HEK293T (cell line): ENCODE measurements at places on chromosomes 7 and 10.

GRCh38 chr7:1732645-1733044, 62.6 kb downstream of the ELFN1 start:
- no peak for DNase-seq

DNA sequence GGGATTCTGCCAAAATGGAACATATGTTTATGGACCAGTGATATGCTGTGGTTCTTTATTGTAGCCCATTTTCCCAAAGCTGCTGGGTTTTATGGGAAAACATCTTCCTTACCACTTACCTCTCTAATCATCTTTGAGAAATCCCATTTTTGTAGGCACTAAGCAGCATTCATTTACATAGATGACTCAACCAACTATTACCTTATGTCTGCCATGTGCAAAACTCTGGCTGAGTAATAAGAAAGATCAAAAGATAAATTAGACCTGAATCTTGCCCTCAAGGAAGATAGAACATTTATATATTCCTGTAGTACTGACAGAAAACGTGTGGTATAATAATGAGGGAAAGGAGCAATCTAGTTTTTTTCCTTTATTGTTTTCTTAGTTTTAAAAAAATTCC, 24.3 kb downstream of the CBLL1 start:
- DNase-seq: no peak

DNA sequence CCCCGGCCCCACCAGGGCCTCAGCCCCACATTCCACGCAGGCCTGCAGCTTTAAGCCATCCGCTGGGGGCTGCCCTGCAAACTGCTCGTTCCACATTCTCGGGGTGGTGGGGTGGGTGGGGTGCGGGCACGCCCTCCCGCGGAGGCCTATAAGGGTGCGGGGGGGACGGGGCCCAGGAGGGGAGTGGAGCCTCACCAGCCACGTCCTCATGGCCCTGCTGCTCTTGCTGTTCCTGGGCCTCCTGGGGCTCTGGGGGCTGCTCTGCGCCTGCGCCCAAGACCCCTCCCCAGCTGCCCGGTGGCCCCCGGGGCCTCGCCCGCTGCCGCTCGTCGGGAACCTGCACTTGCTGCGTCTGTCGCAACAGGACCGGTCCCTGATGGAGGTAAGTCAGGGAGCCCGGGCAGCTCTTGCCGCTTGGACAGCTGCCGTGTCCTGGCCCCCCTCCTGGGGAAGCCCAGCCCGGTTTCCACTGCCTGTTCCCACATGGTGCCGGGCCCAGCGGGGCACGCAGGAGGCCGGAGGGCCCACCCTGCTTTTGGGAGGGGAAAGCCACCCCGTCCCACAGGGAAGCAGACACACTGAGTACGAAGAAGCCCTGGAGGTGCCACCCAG, at the start of gene CYP2W1:
Gene CYP2W1 (plus strand): TSS at position 178 of the 612 bp plus-strand sequence. CDS start 31 bp downstream, at position 209.
- DNase-seq: no peak

DNA sequence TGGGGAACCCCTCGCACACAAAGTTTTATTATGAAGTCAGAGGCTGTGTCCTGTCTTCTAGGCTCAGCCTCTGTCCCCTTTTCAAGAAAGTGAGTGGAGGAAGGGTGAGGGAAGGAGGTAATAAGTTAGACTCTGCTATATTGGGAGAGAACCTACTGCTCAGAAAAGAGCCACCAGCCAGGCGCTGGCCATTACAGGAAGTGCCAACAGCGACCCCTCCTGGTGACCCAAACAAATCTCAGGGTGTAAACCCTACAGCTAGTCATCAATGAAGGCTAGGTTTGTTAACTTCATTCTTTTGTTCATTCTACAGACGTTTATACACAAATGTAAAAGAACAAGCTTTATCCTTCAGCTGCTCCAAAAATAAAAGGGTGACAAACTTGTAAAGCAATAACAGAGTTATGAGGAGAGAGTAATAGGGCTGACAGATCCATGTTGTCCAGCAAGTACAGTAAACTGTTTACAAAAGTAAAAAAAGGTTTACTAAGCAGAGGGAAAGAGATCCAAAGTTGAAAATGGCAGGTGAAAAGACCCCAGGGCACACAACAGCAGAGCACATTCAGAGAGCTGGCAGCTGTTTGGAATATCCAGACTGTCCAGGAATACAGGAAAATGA, 82.7 kb downstream of the FAM204A start:
- DNase-seq: peak; percentile 84

DNA sequence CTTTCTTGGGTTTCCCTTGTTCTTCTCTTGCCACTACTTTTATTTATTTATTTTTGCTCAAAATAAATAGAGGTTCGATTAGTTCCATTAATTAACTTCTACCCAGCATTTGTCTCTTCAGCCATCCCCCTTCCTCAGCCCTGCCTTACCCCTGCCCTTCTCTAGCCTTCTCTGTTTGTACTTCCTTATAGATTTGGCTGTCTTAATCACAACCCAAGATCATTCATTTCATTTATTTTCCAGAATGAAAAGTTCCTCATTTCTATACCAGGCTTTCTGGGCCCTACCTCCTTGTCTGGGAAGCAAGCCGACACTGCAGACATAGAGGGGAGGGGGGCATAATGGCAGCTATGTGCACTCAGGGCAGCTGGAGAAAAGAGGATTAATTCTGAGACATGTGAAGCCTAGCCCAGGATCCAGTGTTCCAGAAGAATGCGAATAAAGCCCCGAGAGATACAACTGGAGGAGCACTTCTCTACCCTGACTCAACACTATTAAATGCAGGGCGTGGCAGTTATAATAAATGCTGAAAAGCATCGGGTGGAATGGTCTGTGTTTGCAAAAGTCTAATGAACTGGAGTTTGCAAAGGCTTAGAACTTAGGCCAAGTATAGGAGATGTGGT, 6.4 kb upstream of the PDCD4 start:
- DNase-seq: no peak

- no peak for DNase-seq
These were observed 39.0 kb downstream of the AP5Z1 start for GRCh38 chr7:4814433-4814832.

DNA sequence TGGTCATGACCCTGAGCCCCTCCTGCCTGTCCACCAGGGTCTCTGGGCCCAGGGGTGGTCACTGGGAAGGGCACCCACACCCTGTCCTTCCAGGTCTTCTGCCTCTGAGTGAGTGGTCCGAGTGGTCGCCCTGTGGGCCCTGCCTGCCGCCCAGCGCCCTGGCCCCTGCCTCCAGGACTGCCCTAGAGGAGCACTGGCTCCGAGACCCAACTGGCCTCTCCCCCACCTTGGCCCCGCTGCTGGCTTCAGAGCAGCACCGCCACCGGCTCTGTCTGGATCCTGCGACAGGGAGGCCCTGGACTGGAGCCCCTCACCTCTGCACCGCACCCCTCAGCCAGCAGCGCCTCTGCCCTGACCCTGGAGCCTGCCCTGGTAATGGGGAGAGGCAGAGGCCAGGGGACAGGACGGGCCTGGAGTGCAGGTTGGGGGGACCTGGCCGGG, 13.9 kb upstream of the ZNF862 start:
- no peak for DNase-seq

DNA sequence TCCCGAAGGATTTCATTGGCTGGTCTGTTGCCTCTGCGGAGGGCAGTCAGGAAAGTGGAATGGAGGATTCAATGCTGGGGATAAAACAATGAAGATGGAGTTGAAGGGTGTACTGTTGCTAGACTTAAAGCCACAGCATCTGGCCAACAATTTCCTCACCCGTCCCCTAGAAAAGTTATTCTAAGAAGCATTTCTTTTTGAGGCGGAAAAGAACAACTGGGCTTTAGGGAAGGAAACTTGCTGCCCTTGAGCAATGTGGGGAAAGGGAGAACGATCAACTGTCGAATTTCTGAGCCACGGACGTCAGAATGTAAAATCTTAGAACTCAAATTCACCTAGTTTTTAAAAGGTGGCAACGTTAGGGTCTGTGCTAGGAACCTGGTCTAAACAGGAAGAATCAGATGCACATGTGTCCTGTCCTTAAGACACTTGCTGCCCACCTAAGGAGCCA, 664 bp downstream of the FMC1 start:
- no peak for DNase-seq

DNA sequence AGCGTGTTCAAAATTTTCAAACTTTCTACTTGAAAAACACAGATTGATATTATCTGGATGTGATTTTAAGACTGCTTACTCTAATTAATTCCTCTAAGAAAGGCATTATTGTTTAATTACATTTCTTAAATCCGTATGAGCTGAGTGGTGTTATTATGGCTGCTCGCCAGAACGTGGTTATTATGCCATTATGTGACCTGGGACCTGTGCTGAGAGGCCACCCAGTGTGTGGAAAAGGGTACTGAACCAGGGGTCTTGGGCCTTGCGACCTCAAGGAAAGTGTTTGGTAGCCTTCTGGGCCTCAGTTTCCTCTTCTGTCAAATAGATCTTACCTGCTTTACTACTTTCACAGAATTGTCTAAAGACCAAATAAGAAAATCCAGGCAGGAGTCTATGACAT, 15.4 kb downstream of the LGI1 start:
- no peak for DNase-seq

- peak; percentile 73 for DNase-seq
These were observed 202.6 kb upstream of the FOXK1 start for GRCh38 chr7:4479367-4480039.

DNA sequence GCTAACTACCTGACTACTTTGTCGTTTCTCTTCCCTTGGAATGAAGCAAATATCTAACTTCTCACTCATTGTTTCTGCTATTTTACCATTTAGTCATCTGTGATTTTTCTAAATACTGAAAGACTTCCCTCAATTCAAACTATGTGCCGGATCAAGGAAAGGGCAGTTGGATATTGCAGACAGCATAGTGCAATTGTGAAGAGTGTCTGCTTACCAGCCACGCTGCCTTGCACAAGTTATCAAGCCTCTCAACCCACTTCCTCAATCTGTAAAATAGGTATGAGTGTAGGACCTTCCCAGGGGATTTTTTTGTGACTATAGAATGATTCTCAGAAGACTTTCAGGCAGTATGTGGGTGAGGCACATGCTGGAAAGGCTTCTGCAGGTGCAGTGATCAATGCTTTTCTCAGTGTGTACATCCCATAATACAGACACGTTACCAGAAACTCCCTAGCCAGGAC, 54.3 kb downstream of the EGFR start:
- no peak for DNase-seq

DNA sequence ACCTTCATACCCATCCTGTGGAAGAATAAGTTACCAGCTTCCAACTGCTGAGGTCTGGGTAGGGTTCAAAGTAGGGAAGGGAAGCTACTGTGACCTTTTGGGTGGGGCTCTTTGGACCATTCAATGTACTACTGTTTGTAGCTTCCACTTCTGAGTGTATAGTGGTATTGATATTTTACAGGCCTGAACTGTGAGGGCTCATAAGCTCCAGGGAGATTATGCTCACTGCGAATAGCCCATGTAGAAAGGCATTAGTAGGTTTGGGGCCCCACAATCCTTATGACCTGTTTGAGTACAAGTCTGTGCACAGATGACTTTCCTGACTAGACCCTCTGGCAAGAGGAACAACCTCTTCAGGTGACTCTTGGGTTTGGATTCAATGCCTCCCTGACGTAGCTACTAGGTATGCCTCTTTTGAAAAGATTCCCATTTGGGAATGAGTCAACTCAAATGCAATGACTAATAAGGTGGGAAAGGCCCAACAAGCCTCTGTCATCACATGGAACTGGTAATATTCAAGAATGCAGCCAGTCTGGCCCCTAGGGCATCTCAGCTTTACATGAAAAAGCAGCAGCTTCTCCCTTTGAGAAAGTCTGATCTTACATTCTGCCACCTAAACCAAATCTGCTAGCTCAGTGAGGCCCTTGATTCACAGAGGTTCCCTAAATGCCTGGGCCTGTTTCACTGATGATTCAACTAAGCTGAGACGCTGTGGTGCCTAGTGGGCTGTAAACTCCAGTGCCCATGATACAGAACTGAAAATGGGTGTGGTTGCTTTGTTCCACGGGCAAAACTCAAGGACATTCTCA, 79.8 kb downstream of the ABI1 start:
- DNase-seq: no peak

DNA sequence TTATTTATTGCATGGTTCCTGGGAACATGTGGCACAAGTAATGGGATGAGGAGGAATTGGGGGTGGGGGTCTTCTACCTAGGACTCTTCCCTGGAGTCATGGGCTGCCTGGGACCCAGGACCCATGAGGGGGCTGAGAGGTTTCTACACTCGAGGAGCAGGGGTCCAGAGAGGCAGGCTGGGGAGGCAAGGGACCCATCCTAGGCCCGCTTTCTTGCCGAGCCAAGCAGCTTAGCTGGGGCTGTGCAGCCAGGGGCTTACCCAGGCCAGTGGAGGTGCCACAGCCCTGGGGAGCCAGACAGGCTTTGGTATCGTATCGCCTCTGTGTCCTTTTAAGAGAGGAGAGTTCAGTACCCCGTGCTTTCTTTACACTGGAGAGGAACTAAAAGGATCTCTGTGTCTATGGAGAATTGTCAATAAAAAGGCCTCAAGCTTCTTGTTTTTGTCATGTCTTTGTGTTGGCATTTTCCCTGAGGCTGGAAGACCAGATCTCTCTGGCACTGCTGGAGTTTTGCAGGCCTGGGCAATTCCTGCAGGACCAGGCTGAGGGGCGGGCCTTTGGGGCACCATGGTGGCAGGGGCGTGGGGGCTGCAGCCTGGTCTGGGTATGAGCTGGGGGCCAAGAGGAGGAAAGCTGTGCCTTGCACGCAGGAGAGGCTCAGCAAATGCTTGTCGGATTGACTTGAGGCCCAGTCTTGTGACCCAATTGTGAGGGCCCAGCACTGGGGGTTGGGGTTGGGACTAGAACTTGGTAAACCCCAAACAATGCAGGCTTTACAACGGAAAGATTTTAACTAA, 11.1 kb downstream of the SFRP5 start:
- DNase-seq: no peak

- DNase-seq: no peak
These were observed 35.5 kb upstream of the KDM7A start for GRCh38 chr7:140212100-140212881.

DNA sequence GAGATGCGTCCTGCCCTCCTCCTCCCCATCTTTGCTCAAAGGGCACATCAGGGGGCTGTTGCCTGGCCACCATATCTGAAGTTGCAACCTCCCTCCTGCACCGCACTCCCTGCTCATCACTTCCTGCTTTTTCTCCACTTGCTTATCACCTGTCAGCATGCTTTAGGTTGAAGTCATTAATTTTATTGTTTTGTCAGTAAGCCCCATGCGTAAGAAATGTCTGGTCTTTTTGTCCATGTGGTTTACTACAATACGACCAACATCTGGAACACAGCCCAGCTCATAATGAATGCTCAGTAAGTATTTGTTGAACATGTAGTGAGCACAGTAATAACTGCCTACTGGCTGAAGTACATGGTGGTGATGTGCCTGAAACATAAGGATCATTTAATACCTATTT, 71.6 kb upstream of the GJD4 start:
- DNase-seq: no peak
